ENCODE measurements at places on chromosomes 5 and 9.

DNA sequence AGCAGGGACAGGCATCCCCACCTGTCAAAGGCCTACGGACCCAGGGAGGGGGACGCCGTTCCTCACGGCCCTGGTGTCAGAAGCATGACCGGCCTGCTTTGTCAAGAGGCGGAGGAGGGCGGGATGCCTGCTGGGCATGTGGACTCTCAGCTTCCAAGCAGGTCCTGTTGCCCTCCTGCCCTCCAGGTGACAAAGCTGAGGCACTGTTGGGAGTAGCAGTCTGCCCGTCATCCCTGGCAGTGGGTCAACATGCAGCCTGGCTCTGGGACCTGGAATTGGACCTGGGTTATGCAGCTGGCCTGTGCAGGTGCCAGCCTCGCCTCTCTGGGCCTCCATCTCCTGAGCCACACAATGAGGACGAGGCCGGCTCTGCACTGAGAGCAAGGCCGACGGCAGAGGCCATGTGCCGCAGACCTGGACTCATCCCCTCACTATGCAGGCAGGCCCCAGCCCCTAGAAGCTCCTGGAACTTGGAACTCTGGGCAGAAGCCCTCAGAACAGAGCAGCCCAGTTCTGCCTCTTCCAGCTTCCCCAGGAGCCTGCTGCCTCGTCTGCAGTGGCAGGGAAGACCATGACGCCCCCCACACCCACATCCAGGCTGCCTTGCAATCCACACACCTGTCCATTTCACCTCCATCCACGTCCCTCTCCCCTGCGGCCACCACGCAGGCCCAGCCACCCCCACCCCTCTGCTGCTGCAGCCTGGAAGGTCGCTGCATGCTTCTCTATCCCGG, 20.8 kb upstream of the FCN1 start:
- DNase-seq: no peak

DNA sequence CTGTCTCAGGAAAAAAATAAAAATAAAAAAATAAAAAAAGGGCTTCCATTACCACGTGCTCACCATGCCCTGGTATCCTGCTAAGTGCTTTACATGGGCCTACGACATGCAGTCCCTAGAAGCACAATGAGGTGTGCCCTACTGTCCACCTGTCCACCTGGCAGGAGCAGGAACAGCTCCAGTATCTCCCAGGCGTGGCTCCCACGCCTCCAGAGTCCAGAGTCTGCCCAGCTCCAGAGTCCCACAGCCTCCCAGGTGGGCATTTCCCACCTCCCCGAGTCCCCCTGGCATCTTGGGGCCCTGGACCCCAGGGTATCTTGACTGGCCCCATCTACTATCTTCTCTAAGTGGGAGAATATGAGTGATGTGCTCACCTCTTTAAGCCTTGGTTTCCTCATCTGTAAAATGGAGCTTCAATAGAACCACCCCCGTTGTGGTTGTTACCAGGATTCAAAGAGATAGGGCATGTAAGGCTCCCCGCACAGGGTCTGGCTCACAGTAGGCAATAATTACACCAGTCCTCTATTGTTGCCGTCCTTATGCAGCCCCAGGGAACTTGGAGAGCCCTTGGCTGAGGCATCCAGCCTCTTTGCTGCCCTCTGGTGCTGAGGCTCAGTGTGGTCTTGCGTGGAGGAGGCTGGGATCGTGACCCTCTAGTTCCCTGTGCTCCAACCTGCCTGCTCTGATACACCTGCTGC, 8.9 kb downstream of the CXCL14 start:
- peak; percentile 48 for DNase-seq

DNA sequence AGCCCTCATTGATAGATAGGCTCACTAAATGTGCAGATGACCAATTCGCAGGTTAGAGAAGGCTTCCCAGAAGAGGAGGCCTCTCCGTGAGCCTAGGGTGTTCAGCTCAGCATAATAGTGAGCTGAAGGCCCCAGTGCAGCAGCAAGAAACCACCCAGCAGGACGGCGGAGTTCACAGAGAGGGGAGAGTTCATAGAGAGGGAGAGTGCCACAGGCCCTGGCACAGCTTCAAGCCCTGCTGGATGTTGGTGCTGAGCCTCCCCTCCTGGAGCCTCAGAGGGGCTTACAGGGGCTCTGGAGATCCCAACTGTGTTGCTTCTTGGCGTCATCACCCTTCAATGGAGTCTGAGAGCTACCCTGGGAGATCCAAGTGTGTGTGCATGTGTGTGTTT, 2.1 kb downstream of the SLC22A5 start:
- no peak for DNase-seq

GRCh38 chr5:58746321-58746720, 163.4 kb downstream of the RAB3C start:
- no peak for DNase-seq

- no peak for DNase-seq
These were observed 783.3 kb upstream of the SEMA6A start for GRCh38 chr5:117357886-117358285.

DNA sequence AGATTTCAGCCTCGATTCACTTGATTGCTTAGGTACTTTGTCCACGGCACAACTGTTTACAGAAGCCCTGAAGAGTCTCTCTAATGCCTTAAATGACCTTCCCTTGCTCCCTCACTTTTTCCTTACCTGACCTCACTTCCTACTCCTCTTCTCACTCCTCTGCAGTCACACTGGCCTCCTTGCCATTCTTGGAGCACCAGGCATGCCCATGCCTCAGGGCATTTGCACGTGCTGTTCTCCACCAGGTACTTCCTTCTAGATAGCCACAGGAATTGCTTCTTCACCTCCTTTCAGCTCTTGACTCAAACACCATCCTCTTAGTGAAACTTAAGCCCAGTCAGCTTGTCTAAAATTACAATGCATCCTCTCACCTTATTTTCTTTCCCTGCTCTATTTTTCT, 52.4 kb upstream of the TRAF1 start:
- DNase-seq: no peak

- peak; percentile 16 for DNase-seq
These were observed 135.8 kb downstream of the TRIM36 start for GRCh38 chr5:115033861-115034260.

GRCh38 chr9:22119522-22120158, 110.5 kb upstream of the CDKN2B start:
- DNase-seq: no peak

GRCh38 chr9:114177423-114178064, 22.2 kb downstream of the COL27A1 start:
- DNase-seq: no peak

- DNase-seq: peak; percentile 28
These were observed 686 bp downstream of the BRD9 start for GRCh38 chr5:891837-892393.

GRCh38 chr5:114325541-114325940, 36.3 kb upstream of the KCNN2 start:
- no peak for DNase-seq

DNA sequence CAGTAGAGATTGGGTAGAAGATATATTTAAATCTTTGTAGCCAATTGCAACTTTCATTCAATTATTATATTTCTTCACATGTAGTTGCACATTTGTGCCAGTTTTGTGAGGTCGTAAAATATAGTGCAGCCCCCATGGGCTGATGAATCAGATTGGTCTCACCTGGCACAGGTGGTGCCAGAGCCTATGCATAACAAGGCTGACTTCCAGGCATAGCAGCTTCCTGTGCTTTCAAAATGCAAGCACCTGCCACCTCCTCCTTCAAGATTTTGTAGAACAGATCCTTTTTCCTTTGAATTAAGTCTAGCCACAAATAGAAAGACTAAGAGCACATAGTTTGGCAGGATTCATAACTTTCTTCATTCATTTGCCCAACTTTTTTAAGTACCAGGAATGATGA, 87.1 kb downstream of the STARD4 start:
- DNase-seq: no peak

GRCh38 chr9:136965771-136966484, 11.4 kb upstream of the PTGDS start:
- DNase-seq: no peak

DNA sequence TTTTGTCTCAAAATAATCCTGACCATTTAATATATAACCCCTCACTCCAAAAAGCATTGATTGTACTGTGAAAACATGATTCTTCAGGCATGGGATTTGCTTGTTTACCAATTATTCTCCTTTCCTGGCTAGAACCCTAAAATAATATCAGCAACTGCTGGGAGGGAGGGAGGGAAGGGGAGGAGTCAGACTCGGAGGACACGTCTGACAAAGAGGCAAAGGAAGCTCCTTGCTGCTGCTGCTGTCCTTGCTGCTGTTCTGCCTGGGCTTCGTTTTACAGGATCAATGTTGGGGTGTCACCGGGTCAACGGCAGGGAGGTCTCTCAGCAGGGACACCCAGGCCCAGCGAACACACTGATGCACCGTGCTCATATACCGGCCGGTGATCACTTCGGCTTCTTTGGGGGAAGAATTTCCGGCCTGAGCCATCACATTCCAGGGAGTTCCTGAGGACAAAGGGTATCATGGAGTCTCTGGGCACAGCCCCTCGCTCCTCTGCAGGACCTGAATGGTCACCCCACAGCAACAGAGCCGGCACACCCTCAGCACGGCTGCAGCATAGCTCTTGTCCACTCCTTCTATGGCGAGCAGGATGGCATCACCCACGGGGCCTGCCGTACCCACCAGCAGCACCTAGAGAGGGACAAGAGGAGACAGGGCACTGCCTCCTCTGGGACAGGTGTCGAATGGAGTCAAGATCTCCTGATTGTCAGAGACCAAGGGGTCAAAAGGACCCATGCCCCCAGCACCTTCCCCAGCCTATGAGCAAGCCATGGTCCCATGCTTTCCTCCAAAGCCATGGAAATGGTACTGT, 27.9 kb downstream of the MED10 start:
- DNase-seq: no peak

DNA sequence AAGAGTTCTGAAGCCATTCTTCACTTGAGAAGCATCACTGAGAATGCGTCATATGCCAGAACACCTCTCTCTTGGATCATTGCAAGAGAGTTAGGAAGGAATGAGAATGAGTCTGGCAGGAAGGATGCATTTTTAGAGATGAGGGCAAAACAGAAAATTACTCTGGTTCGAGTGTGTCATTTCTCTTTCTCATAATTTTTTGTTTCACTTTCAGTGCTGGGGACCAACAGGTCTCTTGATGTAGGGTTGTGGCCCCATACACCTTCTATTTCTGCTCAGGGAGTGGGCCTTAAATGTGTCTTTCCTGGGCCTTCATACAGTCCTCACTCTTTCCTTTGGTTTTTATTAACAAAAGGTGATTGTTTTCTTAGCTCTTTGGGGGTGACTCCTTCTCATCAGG, 302.4 kb downstream of the NR3C1 start:
- DNase-seq: no peak

DNA sequence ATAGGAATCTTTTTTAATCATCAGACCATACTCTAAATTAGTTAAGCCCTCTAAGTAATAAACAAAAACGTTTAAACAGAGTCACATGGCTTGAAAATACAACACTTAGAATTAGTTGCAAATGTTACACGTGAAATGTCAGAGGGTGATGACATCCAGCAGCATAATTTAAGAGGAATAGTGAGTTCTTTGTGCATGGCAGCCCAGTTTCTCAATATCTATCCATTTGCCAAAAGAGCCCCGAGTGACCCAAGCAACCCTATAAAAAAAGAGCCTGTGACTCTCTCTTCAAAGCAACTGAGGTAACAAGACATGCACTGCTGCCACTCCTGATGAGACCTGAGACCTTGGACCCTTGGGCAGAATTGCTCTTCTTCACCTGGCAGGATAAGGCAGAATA, 96.9 kb upstream of the RASA1 start:
- no peak for DNase-seq

Measured in nephron progenitor cell (in vitro differentiated cells).